ENCODE measurements at places on chromosomes 11 and 22. TPM values are rescaled to one million over a fixed set of nuclear protein-coding genes. Genes with fewer than 3 reads are reported as not detected.

GRCh38 chr11:12044799-12045198 is 36.4 kb upstream of the DKK3 start:
- no peak overlapping the region for H3K4me3 ChIP-seq
- H3K36me3 ChIP-seq = no peaks in the 10 kb centered on the region
- peak overlapping the region; percentile 93 for H3K27ac ChIP-seq
- DNase-seq = no peak
- peaks cover 26% of the 10 kb centered on the region for H3K4me1 ChIP-seq
- no peaks in the 10 kb centered on the region for H3K27me3 ChIP-seq

GRCh38 chr11:72773291-72773690 is 20.6 kb downstream of the STARD10 start:
- H3K27ac ChIP-seq = no peak overlapping the region
- DNase-seq = no peak
- H3K36me3 ChIP-seq = no peaks in the 10 kb centered on the region
- peaks cover 17% of the 10 kb centered on the region for H3K4me1 ChIP-seq
- H3K27me3 ChIP-seq = no peaks in the 10 kb centered on the region
- H3K4me3 ChIP-seq = no peak overlapping the region

DNA sequence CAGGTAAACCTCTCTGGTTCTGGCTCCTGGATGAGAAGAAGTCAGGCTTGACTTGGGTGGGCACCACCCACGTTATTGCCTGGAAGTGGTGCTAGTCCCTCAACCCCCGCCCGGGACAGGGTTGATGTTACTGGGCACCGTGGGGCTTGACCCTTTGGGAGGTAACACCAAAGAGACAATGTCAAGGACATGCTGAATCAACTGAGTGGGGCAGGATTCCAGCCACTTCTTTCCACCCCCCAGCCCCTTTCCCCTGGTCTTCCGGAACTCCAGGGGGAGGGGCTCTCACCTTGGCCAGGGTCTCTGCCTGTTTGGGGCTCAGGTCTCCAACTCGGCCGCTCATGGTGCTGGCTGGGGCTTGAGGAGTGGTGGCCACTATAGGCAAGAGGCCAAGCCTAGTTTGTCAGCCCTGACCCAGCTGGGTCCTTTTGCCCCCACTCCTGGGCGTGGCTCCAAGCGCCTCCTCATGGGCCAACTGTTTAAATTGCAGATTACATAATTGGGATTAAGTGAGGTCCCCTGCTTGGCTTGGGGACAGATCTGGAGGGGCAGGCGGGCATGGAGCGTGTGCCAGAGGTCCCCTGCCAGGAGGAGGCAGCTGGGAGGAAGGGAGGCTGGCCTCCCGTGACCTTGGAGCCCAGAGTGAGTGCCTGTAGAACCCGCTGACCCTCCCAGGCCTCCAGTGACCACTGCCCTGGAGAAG is at the start of gene SEC14L3:
Gene SEC14L3 (minus strand): TSS at position 402 of the 703 bp plus-strand sequence. CDS start 59 bp downstream, at position 343.
- no peak within 1 kb of the TSS for H3K4me3 ChIP-seq
- H3K4me1 ChIP-seq = peaks cover 4% of the 10 kb centered on the region
- peak; percentile 23 for DNase-seq
- H3K36me3 ChIP-seq = no peaks in the 10 kb centered on the region

DNA sequence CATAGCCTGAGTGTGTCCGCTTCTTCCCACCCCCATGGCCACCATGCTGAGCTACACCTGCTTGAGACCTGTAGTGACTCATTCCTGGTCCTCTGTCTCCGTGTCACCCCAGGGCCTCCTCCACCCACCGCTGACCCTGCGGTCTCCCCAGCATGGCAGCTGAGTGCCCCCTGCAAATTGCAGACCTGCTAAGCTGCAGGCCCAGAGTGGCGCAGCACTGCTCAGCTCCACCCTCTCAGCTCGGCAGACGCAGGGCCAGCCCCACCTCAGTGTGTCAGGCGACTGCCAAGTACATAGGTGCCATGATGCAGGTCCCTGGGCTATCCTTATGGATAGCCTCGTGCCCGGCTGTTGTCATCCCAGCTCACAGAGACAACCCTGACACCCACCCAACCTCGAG is 13.1 kb downstream of the MS4A15 start:
- H3K27ac ChIP-seq = no peak overlapping the region
- H3K4me1 ChIP-seq = no peaks in the 10 kb centered on the region
- H3K27me3 ChIP-seq = no peaks in the 10 kb centered on the region
- H3K36me3 ChIP-seq = no peaks in the 10 kb centered on the region
- DNase-seq = no peak
- no peak overlapping the region for H3K4me3 ChIP-seq

GRCh38 chr11:109865548-109866186 is 227.5 kb upstream of the ZC3H12C start:
- H3K27ac ChIP-seq = no peak overlapping the region
- H3K27me3 ChIP-seq = no peaks in the 10 kb centered on the region

DNA sequence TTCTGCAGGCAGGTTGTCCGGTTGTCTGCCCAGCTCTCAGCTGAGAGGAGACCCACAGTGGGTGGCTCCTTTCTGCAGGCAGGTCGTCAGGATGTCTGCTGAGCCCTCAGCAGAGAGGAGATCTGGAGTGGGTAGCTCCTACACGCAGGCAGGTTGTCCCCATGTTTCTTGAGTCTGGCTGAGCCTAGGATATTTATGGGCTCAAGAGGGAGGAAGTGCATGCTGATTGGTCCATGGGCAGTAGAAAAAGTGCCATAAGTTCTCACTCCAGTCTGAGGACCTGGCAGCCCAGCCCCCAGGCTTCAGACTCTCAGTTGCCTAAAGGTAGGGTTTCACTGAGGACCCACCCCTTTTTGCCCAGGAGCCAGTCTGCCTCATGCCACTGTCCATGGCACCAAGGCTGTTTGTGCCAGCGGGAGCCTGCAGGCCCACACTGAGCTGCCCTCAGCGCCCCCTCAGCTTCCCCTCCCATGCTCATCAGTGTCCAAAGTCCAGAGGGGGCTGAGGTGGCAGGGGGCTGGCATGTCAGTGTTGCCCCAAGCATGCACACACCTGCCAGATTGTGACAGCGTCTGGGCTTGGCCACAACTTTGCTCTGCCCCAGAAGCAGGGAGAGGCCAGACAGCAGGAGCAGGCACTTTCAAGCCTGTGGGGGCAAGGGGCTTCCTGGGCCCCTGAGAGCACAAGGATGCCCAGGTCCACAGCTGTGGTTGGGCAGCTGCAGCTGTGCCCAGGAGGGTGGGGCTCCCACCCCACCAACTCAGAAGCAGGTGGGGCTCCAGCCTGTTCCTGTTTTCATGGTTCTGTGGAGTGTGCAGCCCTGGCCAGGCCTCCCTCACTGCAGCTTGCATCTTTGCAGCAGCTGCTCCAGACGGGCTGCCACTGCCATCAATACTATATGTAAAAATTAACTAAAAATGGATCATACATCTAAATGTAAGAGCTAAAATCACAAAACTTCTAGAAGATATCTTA is 3.8 kb upstream of the RNF141 start:
- no peak overlapping the region for H3K27ac ChIP-seq
- no peak for DNase-seq
- H3K4me3 ChIP-seq = no peak overlapping the region
- H3K4me1 ChIP-seq = peaks cover 5% of the 10 kb centered on the region

GRCh38 chr11:29317694-29318093 is 699.1 kb downstream of the KCNA4 start:
- no peaks in the 10 kb centered on the region for H3K4me1 ChIP-seq
- no peaks in the 10 kb centered on the region for H3K27me3 ChIP-seq
- no peak overlapping the region for H3K27ac ChIP-seq
- no peak overlapping the region for H3K4me3 ChIP-seq
- no peak for DNase-seq

GRCh38 chr11:84236436-84236835 is 950.3 kb upstream of the CCDC90B start:
- DNase-seq = no peak
- no peak overlapping the region for H3K27ac ChIP-seq
- H3K27me3 ChIP-seq = no peaks in the 10 kb centered on the region
- H3K4me3 ChIP-seq = no peak overlapping the region
- no peaks in the 10 kb centered on the region for H3K36me3 ChIP-seq

DNA sequence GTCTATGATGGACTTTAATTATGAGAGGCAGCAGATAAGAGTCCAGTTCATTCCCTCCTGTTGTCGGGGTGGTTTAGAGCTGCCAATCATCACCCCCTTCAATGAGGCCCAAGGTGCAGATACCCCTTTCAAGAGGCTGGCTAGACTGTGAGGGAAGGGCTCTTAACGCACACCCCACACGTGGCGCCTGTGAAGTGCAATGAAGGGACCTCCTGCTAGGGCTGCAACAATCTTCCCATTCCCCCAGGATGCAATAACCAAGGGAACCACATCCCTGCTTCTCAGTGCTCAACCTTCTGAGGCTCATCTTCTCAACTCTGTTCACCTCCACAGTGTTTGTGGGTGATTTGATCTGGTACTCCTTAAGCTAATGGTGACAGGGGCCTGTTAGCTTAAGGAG is 19.0 kb downstream of the TENM4 start:
- H3K27ac ChIP-seq = no peak overlapping the region
- DNase-seq = no peak
- peaks cover 12% of the 10 kb centered on the region for H3K4me1 ChIP-seq

GRCh38 chr22:43273902-43274484 is 69.2 kb downstream of the SCUBE1 start:
- no peak overlapping the region for H3K27ac ChIP-seq
- DNase-seq = peak; percentile 32
- H3K4me1 ChIP-seq = no peaks in the 10 kb centered on the region
- no peaks in the 10 kb centered on the region for H3K27me3 ChIP-seq
- no peaks in the 10 kb centered on the region for H3K36me3 ChIP-seq

- no peaks in the 10 kb centered on the region for H3K36me3 ChIP-seq
- DNase-seq = no peak
- no peak overlapping the region for H3K27ac ChIP-seq
- no peak overlapping the region for H3K4me3 ChIP-seq
Measured at GRCh38 chr22:30210235-30210909, 36.2 kb downstream of the LIF start.

DNA sequence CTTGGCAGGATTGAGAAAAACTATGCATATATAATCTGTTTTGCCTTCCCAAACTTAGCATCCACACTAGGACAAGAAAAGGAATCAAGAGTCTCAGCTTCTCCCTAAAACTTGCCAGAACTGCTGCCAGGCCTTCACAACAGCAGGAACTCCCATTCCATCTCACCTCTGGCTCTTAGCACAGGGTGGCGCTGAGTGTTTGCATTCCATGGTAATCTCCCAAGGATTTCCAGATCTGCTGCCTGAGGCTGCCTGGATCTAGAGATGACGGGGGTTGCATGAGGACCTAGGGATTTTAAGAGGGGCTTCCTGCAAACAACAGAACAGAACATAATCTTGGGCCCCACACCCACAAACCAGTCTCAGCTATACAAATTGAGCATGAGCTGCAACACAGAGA is 87.1 kb upstream of the OPCML start:
- no peaks in the 10 kb centered on the region for H3K4me1 ChIP-seq
- DNase-seq = no peak
- no peaks in the 10 kb centered on the region for H3K36me3 ChIP-seq
- no peaks in the 10 kb centered on the region for H3K27me3 ChIP-seq
- no peak overlapping the region for H3K4me3 ChIP-seq

- peaks cover 3% of the 10 kb centered on the region for H3K36me3 ChIP-seq
- H3K27ac ChIP-seq = peak overlapping the region; percentile 68
- no peaks in the 10 kb centered on the region for H3K27me3 ChIP-seq
- peak overlapping the region; percentile 9 for H3K4me3 ChIP-seq
- peaks cover 100% of the 10 kb centered on the region for H3K4me1 ChIP-seq
Measured at GRCh38 chr22:50299785-50300619, 7.4 kb downstream of the PLXNB2 start.

DNA sequence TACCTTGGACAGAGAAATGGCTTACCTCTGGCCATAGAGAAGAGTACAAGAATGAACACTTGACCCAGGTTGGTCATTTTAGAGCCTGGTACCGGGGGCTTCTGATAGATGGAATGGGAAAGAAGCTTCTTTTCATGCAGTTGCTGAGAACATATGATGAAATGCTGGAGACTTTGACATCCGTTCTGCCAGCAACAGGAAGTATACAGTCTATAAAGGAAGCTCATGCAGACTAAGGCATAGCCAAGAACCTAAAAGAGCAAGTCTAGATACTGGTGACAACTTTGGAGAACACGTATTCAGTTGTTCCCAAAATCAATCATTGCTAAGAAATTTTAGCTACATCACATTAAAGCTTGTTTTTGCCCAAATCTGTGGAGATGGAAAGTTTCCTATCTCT is 894.6 kb downstream of the METTL15 start:
- no peaks in the 10 kb centered on the region for H3K4me1 ChIP-seq
- H3K4me3 ChIP-seq = no peak overlapping the region
- H3K27ac ChIP-seq = no peak overlapping the region
- H3K36me3 ChIP-seq = no peaks in the 10 kb centered on the region
- H3K27me3 ChIP-seq = no peaks in the 10 kb centered on the region

DNA sequence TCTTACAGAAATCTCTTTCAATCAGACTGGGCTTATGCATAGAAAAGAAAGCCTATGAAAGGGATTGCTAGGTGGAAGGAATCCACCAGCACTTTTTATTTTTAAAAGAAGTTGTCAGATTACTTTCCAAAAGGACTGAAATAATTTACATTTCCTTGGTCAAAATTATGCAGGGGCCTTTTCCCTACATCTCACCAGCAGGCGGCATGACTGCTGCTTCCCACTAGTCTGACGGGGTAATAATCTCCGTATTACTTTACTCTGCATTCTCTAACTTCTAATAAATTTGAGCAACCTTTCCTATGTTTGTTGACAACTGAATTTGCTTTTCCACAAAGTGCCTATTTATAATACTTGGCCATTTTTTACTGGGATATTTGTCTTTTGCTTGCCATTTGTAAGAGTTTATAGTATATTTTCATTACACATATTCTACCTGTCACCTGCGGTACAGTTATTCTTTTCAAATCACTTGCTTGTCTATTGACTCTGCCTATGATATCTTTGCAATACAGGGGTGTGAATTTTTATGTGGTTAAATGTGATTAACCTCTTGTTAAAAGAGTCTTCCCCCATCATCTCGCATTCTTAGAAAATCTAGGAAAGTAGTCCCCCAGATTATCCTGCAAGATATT is 51.9 kb upstream of the USP47 start:
- no peaks in the 10 kb centered on the region for H3K4me1 ChIP-seq
- DNase-seq = no peak
- no peaks in the 10 kb centered on the region for H3K27me3 ChIP-seq
- no peak overlapping the region for H3K4me3 ChIP-seq
- H3K27ac ChIP-seq = no peak overlapping the region

GRCh38 chr22:22903355-22903777 is 15.8 kb downstream of the IGLL5 start:
- H3K27ac ChIP-seq = no peak overlapping the region
- no peak overlapping the region for H3K4me3 ChIP-seq
- H3K27me3 ChIP-seq = no peaks in the 10 kb centered on the region
- H3K4me1 ChIP-seq = no peaks in the 10 kb centered on the region
- no peaks in the 10 kb centered on the region for H3K36me3 ChIP-seq
- DNase-seq = no peak

Gene MCM5
- total RNA-seq = 34.7 TPM

Gene C11orf97
- not detected for total RNA-seq

Gene DGCR8
- 30.0 TPM for total RNA-seq

Gene RIC3
- 96.9 TPM for total RNA-seq

Gene OR5M10
- total RNA-seq = not detected

Gene PANX3
- total RNA-seq = not detected
